ENCODE measurements at places on chromosomes 11 and 22. TPM values are rescaled to one million over a fixed set of nuclear protein-coding genes. Genes with fewer than 3 reads are reported as not detected.
A peak's percentile ranks its signal among the peaks of the same experiment; 100 is the strongest.

Gene LRRC75B
- 5.6 TPM for total RNA-seq

DNA sequence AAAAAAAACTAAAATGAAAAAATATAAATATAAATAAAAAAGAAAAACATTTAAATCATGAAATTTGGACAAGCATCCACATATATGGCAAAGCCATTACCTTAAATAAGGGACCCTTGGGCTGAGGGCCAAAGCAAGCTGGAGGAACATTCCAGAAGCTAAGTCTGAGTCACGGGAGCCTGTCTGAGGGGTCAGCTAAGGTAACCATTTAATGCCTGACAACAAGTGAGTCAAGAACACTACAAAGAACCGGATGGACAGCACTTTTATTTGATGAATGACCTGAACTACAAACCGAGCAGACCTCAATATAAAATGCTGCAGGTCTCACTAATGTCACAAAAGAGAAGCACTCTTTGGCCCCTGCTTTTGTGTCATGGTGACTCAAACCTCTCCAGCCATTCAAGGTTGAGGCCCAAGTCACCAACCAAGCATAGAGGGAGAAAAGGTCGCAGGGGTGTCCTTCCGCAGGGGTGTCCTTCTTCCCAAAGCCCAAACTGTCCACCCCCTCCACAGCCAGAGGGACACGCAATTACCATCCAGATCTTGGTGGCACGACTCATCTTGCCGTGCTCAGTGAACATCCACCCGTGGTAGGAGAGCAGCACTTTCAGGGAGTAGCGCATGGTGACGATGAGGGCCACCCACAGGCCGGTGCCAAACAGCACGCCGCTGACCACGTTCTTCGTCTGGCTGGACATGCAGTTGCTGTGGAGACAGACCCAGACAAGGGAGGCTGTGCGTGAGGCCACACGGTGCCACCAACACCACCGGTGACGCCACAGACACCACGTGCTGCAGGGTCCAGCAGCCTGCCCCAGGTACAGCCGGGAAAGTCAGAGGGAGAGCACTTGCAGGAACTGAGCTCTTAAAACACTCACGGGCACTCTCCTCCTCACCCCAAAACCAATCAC is 34.5 kb downstream of the CPT1A start:
- no peak overlapping the region for H3K27ac ChIP-seq
- no peak for DNase-seq
- peaks cover 76% of the 10 kb centered on the region for H3K36me3 ChIP-seq
- peaks cover 42% of the 10 kb centered on the region for H3K4me1 ChIP-seq
- H3K4me3 ChIP-seq: no peak overlapping the region
- no peaks in the 10 kb centered on the region for H3K27me3 ChIP-seq

DNA sequence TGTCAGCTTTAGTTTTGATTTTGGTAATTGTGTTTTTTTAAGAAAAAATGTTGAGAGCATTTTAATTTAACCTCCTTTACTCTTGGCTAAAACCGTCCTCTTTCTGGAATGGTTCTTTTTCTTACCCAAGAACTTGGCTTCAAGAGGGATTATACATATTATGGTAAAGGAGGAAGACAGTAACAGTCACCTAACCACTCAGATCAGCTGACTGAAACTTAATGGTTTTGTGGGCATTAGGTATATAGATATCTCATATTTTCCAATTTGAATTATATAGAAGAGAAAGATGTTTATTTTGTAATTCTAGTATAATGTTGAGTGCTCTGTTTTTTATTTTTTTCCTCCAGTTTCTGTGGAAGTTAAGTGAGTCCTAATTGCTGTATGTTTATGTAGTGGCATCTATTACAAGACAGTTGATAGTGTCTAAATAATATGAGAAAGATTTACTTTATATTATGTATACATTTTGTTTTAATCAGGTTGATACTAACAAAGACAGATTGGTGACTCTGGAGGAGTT is 36.6 kb upstream of the NCR3LG1 start:
- no peaks in the 10 kb centered on the region for H3K4me1 ChIP-seq
- H3K27ac ChIP-seq: no peak overlapping the region
- no peaks in the 10 kb centered on the region for H3K27me3 ChIP-seq
- no peak for DNase-seq
- no peak overlapping the region for H3K4me3 ChIP-seq

- DNase-seq: no peak
- H3K4me3 ChIP-seq: peak overlapping the region; percentile 51
- H3K27ac ChIP-seq: no peak overlapping the region
- H3K36me3 ChIP-seq: no peaks in the 10 kb centered on the region
- peaks cover 30% of the 10 kb centered on the region for H3K4me1 ChIP-seq
These were observed 49.7 kb upstream of the A4GALT start for GRCh38 chr22:42770448-42770726.

GRCh38 chr22:30029512-30029911 is 50.8 kb upstream of the HORMAD2 start:
- no peak overlapping the region for H3K27ac ChIP-seq
- no peak for DNase-seq
- peaks cover 20% of the 10 kb centered on the region for H3K4me1 ChIP-seq
- peaks cover 25% of the 10 kb centered on the region for H3K36me3 ChIP-seq
- H3K27me3 ChIP-seq: no peaks in the 10 kb centered on the region
- no peak overlapping the region for H3K4me3 ChIP-seq
